ENCODE measurements at places on chromosomes 11 and 22.

- DNase-seq, result no peak
These were observed 61.0 kb upstream of the PLET1 start for GRCh38 chr11:112321501-112322172.

- DNase-seq, result no peak
These were observed 1.1 kb downstream of the NPAT start for GRCh38 chr11:108221371-108221770.

DNA sequence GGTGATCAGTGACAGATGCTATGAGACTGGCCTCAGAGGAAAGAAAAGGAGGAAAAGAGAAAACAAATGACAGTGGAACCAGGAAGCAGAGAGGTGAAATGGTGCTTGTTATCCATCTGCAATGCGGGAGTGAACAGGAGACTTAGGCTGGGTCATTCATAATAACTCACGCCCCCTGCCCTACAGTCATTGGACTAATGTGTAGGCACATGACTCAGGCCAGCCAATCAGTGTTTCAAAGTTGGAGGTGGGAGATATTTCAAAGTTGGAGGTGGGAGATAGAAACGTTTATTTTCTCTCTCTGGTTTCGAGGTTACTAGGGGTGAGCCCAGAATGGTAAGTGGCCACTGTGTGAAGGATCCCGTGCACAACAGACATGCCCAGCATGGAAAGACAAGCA, 30.3 kb downstream of the SLC22A6 start:
- DNase-seq, result no peak

- DNase-seq, result no peak
These were observed 2.8 kb downstream of the AAMDC start for GRCh38 chr11:77823775-77824174.

- no peak for DNase-seq
These were observed 36.3 kb upstream of the APOBEC3A start for GRCh38 chr22:38921120-38921519.

GRCh38 chr22:38016182-38017151, 32.1 kb upstream of the SOX10 start:
- DNase-seq, result peak; percentile 94

GRCh38 chr11:61713906-61714305, 33.7 kb downstream of the DAGLA start:
- no peak for DNase-seq

- DNase-seq, result no peak
These were observed 79.5 kb upstream of the CRYBB3 start for GRCh38 chr22:25120093-25120561.

DNA sequence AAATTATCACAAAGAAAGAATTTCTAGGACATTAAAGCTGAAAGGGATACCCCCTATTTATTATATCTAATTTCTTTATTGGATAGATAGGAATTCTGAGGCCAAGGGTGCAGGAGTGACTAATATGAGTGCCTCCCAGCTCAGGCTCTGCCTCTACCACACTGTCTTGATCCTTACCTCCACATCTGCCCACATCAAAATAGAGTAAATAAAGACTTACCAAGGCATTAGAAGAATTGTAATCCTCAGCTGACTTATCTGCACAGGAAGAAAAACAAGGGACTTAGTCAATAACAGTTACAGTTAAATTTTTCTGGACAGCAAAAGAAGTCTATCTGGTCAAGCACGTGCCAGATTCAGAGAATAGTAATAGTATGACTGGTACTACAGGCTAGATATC, 72.6 kb upstream of the GDPD4 start:
- no peak for DNase-seq

DNA sequence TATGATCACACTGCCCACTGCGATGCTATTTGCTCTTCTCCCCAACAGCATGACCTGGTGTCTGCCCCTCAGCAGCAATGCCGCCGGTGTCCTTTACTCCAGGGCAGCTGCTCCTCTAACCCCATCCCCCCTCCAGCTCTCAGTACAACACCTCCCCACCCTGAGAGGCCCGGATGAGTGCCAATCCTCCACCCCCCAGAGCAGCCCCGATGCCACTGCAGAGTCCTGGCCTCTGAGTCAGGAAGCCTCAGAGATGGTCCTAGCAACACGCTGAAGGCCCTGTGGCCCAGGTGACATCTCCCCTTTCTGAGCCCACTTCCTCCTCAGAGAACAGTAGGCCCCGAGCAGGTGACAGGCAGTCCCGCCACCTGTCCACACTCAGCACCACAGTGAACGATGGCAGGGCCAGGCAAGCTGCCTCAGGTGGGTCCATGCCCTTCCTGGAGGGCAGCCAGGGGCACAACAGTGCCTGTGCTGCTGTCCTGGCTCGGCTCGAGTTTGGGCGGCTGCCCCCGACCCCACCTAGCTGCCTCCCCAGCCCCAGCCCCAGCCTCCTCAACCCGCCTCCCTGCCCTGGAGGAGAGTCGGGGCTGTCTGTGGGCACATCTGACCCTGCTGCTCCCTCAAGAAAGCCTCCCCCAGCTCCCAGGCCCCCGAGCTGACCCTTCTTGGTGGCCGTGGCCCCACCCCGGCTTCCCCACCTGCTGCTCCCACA, 3.9 kb upstream of the NDUFS8 start:
- DNase-seq, result no peak

DNA sequence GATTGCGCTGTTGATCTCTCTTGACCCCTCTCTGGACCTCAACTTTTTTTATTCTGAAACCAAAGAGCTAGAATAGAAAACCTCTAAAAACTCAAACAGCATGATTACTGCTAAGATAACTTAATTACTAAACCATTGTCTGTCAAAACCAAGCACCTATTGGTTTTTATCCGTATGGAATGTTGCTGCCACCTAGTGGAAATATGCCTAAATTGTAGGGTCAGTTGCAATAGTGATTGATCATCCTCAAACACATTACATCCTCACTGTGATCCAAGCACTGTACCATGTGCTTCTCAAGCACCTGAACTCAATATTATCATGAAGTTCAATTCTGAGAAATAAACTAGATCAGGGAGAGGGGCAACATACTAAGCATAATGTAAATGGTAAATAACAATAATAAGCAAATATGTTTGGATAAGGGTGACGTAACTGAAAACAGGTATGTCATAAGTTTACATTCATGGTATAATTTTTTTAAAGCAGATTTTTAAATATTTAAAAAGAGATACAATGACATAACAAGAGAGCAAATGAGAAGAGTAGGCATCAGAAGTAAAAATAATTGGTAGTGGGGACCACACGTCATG, 3.8 kb upstream of the OR5A2 start:
- DNase-seq, result peak; percentile 67

DNA sequence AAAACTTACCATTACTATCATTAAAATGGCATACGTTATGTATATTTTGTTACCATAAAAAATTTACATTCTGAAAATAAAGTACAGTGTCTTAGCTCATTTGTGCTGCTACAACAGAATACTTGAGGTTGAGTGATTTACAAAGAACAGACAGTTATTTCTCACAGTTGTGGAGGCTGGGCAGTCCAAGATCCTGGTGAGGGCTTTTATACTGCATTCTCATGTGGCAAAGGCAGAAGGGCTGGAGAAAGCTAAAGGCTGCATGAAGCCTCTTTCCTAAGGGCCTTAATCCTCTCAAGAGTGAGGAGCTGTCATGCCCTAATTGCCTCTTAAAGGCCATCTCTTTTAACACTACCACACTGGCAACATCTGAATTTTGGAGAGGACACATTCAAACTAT, 13.3 kb downstream of the GGTLC2 start:
- no peak for DNase-seq

- DNase-seq, result no peak
These were observed 390 bp upstream of the HTATIP2 start for GRCh38 chr11:20363149-20363499.

DNA sequence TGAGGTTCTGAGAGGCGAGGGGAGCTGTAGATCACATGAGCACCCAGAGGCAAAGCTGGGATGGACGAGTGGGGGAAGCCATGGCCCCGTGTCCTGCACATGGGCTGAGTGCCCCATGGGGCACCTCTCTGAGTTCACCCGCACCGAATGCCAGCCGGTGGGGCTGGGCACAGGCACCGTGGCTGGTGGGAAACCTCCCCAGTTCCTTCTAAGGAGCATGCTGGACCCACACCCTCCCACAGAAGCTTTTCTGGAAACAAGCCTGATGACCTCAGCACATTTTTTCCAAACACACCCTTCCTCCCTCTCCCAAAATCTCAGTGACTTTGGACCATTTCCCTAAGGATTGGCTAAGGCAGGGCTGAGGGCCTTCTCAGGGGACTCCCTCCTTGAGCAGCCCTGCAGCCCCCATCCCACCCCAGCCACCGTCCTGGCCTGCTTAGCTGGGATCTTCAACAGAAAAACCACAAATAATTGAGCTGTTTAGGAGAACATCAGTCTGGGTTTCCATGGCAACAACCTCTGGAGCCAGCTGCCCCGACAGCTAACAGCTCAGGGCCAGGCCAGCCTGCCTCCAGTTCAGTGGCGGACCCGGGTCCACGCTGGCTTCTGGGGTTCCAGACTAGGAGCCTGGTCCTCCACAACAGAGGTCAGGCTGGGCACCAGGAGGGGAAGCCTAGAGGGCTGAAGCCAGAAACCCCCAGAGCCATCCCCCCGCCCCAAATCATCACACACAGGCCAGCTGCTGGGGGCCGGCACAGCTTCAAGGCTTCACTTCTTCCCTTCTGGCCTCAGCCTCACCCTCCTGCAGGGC, 18.1 kb upstream of the LINC01488 start:
- no peak for DNase-seq

DNA sequence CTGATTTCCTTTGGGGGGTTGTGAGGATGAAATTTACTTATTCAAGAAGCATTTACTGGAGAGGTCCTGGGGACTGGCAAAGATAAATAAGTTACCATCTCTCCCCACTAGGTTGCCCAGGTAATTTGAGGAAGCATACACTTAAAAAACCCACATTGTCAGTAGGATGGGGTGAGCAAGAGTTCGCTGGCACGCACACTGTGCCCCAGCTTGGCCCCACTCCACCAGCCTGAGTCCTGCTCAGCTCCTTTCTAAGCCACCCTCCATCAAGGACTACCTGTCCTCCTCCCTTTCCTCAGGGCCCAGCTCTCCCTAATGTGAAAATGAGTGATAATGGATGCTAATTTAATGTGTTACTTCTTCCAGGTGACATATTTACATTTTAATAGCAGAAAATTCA, 216.5 kb upstream of the PLET1 start:
- no peak for DNase-seq

- no peak for DNase-seq
These were observed 962.1 kb downstream of the JRKL start for GRCh38 chr11:97351939-97352338.

DNA sequence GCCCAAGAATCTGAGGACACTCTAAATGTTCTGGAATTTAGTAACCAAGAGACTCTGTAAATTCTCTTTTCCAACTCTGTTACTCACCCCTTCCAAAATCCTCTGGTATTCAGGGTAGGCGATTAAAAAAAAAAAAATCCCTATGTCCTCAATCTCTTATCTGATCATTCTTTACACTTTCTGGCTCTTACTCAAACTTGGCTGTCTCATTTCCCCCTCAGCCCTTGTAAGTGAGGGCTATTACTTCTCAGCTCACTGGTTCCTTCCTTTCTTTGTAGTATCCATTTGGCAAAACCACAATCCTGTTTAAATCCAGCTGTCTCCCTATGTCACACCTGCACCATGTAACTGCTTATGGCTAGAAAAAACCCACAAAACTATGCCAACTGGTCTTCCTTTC, 12.7 kb upstream of the MSANTD2 start:
- DNase-seq, result no peak

DNA sequence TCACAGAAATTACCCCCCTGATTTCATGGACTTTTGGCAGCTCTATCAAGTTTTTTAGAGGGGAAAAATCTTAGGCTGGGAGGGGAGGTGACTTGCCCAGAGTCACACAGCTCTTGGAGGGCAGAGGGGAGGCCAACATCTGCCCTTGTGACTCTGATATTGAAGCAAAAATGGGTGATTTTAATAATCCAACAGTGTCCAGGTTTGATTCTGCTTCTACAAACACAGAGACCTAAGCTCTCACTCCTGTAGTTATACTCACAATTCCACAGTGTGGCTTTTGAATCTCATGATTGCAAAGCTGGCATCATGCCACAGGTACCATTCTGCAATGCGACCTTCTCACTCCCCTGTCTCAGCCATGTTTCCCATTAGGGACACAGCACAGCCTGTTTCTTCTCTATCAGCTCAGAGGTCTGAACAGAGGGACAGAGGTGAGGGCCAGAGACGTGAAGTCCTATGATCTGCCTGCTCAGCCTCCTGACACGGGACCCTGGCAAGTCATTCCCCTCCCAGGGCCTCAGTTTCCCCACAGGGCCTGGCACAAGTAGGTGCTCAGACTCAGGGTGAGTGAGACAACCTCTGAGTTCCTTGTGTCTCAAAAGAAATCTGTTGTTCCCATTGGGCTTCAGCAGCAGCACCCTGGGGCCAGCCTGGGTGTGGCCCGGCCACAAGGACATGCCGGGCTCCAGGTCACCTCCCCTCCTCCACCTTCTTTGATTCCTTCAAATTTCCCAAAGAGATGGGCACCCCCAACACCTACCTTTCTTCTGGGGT, 766 bp downstream of the APOL2 start:
- peak; percentile 25 for DNase-seq

GRCh38 chr11:60194511-60194910, 11.6 kb upstream of the MS4A6A start:
- DNase-seq, result no peak

DNA sequence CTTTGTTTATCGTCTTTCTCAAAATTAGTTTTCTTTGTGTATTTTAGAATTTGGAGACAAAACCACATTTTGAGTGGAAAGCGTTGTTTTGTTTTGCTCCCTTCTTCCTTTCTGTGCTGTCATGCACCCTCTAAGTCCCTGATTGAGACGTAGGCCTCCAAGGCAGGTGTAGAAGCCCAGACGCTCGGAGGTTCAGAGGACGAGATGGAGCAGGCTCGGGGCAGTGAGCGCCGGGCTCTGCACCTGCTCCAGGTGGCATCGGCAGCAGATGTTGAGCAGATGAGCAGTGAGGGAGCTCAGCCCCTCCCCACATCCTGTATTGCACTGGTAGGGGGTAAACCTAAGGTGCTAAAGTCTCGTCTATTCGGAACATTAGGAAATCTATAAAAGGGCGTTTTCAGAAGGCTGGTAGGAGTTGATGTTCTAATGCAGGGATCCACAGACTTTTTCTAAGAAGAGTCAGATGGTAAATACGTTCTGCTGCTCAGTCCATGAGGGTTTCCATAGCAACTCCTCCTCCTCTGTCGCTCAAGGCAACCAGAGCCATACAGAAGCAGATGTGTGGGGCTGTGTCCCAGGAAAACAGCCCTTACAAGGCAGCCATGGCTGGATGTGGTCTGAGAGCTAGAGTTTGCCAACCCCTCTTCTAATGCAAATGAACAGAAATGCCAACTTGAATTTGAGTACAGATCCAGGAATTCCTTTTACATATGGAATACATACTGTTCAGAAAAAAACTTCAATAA, 724.2 kb downstream of the BRD1 start:
- DNase-seq, result peak; percentile 72

GRCh38 chr11:100706179-100706578, 19.1 kb downstream of the ARHGAP42 start:
- DNase-seq, result no peak

- DNase-seq, result peak; percentile 73
These were observed 122.6 kb downstream of the APOL5 start for GRCh38 chr22:35840302-35840739.

GRCh38 chr11:18313965-18314763, 7.8 kb downstream of the HPS5 start:
- no peak for DNase-seq

All from Ammon's horn (tissue), 1 donor.